Activated naive CD4-positive, alpha-beta T cell treated with anti-CD3 and anti-CD28 coated beads, Interleukin-2, amount 50 U/mL, for 16 hours (primary cell): ENCODE measurements at places on chromosomes 1 and 21.

DNA sequence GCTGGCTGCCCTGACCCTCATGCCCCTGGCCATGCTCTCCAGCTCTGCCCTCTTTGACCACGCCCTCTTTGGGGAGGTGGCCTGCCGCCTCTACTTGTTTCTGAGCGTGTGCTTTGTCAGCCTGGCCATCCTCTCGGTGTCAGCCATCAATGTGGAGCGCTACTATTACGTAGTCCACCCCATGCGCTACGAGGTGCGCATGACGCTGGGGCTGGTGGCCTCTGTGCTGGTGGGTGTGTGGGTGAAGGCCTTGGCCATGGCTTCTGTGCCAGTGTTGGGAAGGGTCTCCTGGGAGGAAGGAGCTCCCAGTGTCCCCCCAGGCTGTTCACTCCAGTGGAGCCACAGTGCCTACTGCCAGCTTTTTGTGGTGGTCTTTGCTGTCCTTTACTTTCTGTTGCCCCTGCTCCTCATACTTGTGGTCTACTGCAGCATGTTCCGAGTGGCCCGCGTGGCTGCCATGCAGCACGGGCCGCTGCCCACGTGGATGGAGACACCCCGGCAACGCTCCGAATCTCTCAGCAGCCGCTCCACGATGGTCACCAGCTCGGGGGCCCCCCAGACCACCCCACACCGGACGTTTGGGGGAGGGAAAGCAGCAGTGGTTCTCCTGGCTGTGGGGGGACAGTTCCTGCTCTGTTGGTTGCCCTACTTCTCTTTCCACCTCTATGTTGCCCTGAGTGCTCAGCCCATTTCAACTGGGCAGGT lies 3.8 kb downstream of the GPR61 start:
- no peak for DNase-seq

DNA sequence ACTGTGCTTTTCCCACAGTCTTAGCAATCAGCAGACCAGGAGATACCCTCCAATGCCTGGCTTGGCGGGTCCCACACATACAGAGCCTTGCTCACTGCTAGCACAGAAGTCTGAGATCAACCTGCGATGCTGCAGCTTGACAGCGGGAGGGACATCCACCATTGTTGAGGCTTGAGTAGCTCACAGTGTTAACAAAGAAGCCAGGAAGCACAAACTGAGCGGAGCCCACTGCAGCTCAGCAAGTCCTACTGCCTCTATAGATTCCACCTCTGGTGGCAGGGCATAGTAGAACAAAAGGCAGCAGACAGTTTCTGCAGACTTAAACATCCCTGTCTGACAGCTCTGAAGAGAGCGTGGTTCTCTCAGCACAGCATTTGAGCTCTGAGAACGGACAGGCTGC lies 33.4 kb downstream of the MNDA start:
- DNase-seq, result no peak

GRCh38 chr1:84505493-84506001 lies 639 bp upstream of the SPATA1 start:
- no peak for DNase-seq

GRCh38 chr1:37862330-37862729 lies 2.9 kb upstream of the MTF1 start:
- DNase-seq, result no peak

DNA sequence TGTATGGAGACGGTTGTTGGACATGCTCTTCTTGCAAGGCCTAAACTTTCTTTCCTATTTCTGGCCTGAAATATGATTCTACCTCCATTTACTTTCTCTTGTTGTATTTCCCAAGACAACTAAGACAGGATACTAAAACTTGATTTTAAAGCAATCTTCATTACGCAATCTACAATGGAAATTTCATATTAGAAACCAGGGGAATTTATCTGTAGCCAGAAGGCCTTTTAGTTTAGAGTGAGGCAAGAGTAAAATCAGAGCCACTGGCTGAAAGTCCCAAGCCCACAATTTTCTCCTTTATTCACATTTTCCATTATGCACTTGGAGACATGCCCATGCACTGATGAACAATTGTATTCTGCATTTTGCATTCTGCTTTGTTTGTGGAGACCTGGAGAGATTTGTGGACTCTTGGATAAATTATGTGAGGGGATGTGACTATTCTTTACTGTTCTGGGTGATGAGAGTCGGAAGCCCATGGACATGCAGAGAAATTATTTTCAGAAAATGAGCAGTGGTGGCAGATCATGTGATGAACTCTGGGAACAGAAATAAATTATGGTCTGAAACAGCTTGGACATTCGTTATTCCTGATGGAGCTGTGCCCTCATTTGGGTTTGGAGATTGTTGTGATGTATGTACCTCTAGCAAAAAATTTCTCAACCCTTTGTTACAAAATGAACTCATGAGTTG lies 336.8 kb downstream of the SEC16B start:
- no peak for DNase-seq

GRCh38 chr21:29104239-29104708 lies 26.2 kb upstream of the MAP3K7CL start:
- DNase-seq, result no peak

DNA sequence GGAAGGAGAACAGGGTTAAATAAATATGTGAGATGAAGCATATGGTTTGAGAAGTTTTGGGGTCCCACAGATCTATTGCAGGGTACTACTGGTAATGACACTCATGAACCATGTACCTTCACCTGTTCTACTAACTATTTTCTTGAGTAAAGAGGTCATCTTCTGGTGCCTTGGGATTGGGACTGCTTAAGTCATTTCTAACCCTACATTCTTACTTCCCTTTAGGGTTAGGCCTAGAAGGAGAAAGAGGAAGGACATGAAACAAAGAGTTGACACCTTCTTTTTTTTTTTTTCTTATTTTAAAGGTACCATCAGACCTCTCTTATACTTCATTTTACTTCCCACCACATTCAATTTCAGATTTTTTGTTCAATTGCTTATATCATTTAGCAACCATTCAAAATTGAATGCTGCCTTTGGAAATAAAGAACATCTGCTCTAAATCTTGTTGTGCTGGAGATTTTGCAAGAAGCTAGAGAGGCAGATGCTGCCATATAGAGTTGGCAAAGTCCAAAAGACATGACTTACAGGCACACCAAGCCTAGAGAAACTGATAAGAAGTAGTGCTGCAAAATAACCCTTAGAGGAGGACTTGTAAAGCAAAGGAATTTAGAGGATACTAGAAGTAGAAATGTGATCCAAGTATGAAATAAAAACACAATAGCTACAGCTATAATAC lies 374.4 kb upstream of the ST6GALNAC5 start:
- DNase-seq, result no peak

DNA sequence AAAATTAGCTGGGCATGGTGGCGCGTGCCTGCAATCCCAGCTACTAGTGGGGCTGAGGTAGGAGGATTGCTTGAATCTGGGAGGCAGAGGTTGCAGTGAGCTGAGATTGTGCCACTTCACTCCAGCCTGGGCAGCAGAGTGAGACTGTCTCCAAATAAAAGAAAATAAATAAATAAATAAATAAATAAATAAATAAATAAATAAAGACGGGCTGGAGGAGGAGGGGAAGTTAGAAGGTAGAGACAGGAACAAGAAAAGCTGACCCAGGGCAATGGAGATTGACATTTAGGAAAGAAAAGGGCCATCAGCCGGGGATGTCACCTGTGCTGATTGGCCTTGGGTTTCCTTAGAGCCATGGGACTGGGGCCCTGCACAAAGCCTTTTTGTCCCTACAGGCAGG lies 153.7 kb upstream of the IGSF21 start:
- DNase-seq, result no peak

GRCh38 chr1:42504535-42505128 lies 41.5 kb downstream of the CCDC30 start:
- DNase-seq, result no peak

- DNase-seq, result peak; percentile 71
Measured at GRCh38 chr21:42062236-42063022, 8.7 kb upstream of the UMODL1 start.
